ENCODE measurements at places on chromosomes 4 and X.
A peak's percentile ranks its signal among the peaks of the same experiment; 100 is the strongest.

DNA sequence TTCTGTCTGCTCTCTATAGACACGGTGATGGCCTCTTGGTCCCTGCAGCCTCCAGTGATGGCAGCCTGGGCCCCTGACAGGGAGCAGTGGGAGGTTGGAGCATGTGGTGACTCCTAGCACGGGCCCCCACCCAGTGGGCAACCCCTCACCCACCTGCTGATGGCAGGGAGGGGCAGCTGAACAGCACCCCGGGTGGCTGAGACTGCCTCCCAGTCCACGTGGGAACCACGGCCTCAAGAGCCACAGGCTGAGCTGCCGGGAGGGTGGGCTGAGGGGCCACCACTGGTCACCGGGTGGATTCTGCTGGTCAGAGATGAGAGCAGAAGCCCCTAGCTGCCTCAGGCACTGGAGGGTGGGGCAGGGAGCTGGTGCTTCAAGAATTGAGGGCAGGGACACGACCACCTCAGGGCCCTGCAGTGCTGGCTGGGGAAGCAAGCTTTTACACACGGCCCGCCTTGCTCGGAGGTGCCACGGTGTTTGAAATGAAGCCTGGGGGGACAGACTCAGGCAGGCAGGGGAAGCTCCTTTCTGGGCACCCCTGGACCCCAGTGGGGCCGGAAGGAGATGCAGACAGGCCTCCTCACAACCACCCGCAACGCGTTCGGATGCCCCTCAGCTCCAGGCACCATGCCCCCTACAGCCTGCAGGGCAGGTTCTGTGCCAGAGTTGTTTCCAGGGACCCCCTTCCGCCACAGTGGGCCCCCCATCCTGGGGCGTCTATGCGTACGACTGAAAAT lies 6.3 kb upstream of the HAUS3 start:
- no peak for DNase-seq

DNA sequence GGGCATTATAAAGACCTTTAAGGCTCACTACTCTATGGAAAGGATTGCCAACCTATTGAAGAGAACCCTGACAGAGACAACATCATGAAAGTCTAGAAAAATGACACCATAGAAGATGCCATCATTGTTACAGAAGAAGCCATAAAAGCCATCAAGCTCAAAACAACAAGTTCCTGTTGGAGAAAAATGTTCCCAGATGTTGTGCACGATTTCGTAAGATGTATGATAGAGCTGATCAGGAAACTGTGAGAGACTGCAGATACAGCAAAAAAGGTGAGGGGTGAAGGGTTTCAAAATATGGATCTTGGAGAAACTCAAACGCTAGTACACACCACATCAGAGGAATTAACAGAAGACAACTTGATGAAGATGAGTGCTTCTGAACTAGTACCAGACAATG lies 53.3 kb downstream of the WDFY3 start:
- DNase-seq: no peak

GRCh38 chr4:5126857-5127256 lies 75.6 kb downstream of the STK32B start:
- no peak for DNase-seq

GRCh38 chrX:132181364-132181763 lies 37.9 kb downstream of the RAP2C start:
- no peak for DNase-seq

DNA sequence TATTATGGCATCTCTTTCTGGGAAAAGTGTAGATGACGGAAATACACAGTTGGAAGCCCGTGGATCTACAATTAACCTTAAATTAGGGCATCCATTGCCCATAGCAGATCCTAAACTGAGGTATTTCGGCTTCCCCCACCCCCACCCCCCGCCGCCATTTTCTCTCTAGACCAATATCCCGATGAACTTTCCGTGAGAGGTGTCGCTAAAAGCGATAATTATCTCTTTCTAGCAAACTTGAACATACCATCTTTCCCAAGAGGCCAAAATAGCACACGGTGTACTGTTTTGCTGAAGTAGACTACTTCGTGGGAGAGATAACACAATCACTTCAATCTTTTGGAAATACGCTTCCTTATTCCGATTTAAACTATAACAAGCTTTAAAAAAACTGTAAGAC lies 554 bp downstream of the KLHL15 start:
- no peak for DNase-seq

DNA sequence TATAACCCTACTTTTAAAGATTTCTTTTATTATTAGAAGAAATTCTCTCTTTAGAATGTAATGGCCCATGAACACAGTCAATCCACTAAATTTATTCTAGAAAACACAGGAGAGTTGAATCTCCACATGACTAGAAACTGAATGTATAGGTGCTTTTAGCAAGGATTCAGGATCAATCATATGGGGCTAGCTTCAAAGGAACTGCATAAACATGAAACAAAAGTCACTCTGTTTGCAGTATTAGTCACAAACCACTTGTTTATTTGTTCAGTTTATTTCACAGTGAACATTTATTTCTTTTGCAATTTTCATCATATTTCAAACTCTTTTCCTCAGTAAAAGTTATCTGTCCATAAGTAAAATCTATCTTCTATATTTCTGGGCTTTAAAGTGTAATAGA lies 1604.6 kb downstream of the PCDH18 start:
- no peak for DNase-seq

DNA sequence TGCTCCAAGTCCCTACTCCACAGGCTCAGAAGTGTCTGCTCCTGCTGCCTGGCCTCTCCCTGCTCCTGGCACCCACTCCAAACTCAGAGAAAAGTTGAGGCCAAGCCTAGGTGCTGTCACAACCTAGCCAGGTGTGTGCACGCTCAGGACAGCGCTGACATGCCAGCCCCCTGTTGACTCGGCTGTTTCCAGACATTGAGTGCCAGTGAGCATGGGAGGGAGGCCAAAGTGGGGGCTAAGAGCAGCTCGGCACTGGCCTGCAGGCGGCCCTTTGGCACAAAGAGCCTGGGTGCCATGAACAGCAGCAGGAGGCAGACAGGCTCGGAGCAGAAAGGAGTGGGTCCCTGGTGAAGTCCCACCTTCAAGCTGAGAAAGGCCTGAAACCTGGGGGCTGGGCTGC lies 79.6 kb upstream of the DDX60 start:
- DNase-seq: no peak

DNA sequence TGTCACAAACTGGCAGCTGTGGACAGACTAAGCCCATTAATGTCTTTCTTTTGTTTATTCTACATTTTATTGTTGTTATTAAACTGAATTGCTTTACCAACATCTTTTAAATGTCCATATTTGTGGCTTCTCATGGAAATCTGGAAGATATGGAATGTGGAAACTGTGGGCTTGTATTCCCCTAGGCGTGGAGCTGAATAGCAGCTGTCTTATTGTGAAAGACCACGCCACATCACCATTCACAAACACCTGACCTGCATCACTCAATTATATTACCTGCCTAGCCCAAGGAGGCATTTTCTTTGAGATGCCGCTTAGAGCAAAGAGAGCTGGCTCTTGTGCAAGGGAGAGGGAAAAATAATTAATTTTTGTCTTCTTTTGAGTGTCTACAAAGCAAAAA lies 96.9 kb upstream of the GPRIN3 start:
- DNase-seq: no peak

GRCh38 chr4:172656055-172656454 lies 512.6 kb upstream of the GALNT7 start:
- DNase-seq: no peak

- no peak for DNase-seq
Observed at GRCh38 chr4:124173912-124174311, 538.6 kb downstream of the ANKRD50 start.

DNA sequence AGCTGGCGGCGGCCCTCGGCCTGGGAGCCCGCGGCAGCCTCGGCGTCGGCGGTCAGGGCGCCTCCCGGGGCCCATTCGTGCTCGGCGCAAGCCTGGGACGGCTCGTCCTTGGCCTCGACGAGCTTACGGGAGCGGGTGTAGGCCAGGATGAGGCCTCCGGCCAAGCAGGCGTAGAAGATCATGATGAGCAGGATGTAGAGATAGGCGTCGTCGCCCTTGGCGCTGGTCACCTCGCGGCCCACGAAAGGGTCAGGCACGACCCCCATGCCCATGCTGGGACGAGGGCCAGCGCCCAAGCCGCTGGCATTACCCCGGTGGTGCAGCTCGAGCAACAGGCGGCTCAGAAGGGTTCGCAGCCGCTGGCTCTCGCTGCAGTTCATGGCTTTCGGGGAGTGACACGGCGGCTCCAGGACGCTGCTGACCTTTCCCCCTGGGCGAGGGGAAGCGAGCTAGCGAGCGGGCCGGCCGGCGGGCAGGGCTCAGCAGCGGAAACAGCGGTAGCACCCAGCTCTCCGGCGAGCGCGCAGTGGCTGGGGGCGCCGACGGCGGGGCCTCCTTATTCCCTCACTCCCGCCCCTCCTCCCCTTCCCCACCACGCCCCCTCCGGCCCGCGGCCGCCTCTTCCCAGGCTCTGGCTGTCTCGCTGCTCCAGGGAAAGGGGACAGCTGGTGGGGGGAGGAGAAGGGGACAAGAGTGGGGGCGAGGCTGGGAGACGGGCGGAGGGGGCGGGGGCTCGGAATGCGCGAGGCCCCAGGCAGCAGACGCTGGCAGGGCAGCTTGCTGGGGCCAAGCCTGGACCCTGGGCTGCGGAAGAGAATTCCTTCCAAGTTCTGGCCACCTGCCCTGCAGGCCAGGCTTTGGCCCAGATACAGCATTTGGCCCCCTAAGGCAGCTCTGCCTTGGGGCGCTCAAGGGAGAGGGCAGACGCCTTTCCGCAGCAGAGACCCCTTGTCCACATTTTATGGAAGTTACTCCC lies at the start of gene KCNE5:
Gene KCNE5 (minus strand): TSS at position 532 of the 976 bp plus-strand sequence. CDS start 152 bp downstream, at position 380.
- DNase-seq: no peak

DNA sequence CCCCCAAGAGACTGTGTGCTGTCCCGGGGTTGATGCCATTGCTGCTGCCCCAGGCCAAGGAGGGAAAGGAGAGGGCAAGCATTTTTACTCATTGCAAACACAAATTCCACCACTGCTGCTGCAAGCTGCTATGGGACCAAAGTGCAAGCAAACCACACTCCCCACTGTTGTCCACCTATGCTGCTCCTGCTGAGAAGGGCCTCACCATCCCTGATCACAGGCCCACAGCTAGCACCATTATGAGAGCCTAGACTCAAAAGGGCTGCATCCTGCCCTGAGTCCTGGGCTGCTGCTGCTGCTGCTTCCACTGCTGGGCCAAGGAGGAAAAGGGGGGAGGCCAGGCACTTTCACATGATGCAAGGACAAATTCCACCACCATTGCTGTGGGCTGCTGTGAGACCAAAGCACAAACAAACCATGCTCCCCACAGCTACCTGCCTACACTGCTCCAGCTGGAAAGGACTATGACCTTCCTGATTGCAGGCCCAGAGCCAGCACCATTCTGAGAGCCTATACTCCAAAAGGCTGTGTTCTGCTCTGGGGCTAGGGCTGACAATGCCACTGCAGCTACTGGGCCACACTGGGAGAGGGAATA lies 218.2 kb upstream of the ZCCHC13 start:
- no peak for DNase-seq

- no peak for DNase-seq
Observed at GRCh38 chr4:148116264-148116663, 325.9 kb downstream of the NR3C2 start.

- peak; percentile 68 for DNase-seq
Observed at GRCh38 chrX:153635788-153636668, 11.0 kb upstream of the DUSP9 start.

GRCh38 chr4:67785528-67785927 lies 31.3 kb upstream of the GNRHR start:
- DNase-seq: no peak

GRCh38 chrX:49725923-49726904 lies 30.4 kb upstream of the PAGE1 start:
- DNase-seq: no peak
